Midbrain (tissue), 1 donor: ENCODE measurements at places on chromosomes 4 and X.

DNA sequence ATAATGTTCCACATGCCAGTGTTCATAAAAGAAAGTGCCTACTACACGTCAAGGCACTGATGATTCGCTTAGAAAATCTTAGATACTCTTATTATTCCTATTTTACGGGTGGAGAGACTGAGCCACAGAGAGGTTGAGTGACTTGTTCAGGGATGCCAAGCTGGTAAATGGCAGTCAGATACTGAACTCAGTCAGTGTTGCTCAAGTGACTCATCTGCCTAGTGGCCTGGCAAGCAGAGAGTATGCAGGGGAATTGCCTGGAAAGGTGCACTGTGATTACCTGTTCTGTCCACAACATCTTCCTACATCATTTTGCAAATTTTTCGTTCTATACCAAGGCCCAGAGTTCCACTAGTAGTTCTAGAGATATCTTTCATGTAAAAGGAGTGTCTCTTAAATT, 68.4 kb downstream of the RAPGEF2 start:
- no peak for DNase-seq

- no peak for DNase-seq
These were observed 537 bp upstream of the PRKX start for GRCh38 chrX:3713937-3714434.

DNA sequence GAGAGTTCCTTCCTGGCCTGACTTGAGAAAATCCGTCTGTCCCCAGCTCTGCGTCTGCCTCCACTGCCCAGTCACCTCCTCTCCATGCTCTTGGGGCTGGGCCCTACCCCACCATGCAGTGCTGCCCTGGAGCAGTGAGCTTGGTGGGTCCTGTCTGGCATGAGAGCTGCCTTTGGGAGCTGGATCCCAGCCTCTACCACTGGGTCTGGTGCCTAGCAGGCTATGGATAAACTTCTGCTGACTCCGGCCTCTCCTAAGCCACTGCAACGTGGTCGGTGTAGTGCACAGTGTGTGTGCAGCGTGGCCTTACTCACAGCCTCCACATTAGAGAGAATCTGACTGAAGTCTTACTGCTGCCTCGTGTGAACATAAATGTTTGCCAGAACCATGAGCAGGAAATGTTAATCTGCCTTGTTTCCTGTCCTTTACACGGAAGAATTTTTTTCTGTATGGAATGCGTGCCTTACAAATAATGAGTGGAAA, 47.6 kb downstream of the HTT start:
- DNase-seq = no peak

- no peak for DNase-seq
These were observed 58.9 kb downstream of the HOPX start for GRCh38 chr4:56622176-56622575.

- no peak for DNase-seq
These were observed 41.1 kb downstream of the ADGRA3 start for GRCh38 chr4:22474636-22475310.

DNA sequence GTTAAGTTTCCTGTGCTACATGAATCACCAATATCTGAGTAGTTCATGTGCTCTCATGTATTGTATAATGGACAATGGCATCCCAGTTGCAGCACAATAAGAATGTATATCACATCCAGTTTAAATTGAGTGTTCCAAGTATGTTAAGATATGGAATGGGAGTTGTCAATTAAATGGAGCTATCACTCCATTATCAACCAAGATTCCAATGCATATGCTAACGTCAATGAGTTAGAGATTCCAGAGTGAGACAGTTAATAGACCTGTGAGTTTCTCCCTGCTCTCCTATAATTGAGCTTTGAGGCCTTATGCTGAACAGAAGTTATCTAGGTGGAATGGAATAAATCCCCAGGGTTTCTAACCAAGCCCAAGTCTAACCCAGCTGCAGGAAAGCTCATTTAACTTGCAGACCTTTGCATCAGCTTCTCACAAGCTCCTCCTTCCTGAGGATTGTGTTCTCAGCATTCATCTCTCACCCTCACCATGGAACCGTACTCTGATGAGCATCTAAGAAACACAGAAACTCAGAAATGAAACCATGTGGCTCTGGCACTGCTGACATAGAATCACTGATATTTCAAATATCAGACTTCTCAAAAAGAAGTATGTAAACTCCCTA, 84.8 kb downstream of the TIGD2 start:
- DNase-seq = no peak

- no peak for DNase-seq
These were observed 2.9 kb downstream of the NDST4 start for GRCh38 chr4:115110191-115111181.

GRCh38 chr4:39308611-39309010, 57.6 kb downstream of the RFC1 start:
- no peak for DNase-seq

DNA sequence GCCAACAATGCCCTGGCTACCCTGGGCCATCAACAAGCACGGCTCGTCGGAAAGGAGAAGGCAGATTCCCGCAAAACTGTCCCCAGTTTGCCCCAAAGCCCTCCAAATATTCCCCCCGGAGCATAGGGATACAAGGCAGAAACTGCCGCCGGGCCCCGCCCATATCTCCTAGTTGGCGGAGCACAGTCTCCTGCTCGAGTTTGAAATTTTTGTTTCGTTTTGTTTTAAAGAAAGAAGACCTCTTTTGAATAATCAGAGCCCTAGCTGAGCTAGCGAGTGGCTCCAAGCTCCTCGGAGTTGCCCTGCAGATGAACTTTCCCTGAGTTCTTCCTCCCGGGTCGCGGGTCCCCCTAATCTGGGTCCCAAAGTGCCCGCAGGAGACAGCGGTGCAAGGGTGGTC, 138.1 kb upstream of the ZIC3 start:
- no peak for DNase-seq

- no peak for DNase-seq
These were observed 3.7 kb downstream of the QRFPR start for GRCh38 chr4:121377076-121377475.

DNA sequence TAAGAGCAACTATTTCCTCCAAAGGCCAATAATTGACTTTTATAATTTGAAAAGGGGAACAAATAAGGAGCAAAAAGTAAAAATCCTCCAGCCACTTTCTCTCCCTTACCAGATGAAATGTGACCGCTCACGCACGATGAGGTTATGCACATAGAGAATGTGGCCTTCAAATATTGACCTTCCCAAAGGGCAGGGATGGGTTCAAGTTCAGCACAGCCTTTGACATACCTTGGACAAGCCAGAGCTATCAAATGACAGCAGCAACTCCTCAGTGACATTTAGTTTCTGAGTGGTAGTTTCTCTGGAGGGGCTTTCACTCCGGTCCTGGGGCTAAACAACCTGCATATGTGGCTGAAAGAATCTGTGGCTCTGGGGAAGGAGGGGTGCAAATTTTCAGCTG, 50.7 kb downstream of the AMOT start:
- no peak for DNase-seq

GRCh38 chr4:138685316-138685715, 330.3 kb upstream of the NOCT start:
- DNase-seq = no peak

GRCh38 chrX:21176921-21177571, 197.2 kb upstream of the CNKSR2 start:
- no peak for DNase-seq

- DNase-seq = no peak
These were observed 40.8 kb downstream of the ZNF518B start for GRCh38 chr4:10416441-10416840.

DNA sequence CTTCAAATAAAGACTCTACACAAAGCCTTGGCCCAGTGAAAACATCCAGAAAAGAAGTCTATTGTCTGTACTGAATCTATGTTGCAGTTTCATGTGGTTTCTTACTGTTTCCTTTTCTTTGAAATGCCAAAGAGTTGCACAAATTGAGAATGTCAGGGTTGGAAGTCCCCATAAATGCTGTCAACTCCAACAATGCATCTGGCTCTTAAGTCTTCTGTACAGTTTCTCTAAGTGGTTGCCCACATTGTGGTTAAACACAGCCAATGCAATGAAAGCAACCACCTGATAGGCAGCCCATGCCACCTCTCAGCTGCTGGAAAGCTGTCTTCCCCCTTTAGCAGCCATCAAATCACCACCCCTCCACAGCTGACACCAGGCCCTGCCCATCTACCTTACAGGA, 67.2 kb upstream of the C1GALT1C1 start:
- DNase-seq = no peak

DNA sequence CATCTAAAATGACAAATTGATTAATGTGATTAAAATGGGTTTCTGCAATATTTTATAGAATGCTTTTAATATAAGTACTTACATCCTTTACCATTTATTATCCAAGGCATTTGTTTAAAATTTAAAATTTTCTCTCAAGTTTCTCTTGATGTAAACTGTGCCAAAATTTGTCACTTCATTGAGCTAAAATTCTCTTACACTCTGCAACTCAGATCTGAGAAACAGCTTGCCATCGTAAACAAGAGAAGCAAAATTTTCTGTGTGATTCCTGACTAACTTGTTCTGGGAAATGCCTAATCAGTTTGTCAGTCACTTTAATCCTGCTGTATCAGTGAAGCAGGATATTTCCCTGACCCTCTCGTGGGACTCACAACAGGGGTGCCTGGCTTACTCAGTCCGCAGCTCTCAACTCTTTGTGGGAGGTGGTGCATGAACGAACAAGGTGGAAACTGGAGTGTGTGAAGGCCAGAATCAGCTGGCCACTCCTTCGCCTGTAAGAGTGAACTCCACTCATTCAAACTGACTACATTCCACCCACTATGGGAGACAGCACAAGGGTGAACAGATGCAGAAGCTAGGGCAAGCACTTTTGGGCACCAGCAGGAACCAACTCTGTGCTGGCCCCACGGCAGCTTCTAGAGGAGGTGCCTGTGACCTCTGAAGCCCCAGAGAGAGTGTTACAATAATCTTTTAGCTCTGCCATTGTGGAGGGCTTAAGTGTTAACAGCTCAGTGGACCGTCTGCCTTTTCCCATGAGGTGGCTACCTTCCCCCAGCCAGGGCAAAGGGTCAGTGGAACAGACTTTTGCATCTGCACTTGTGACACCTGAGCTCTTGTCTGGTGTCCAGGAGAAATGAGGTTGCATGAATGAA, 349.4 kb downstream of the FAT4 start:
- DNase-seq = no peak

- no peak for DNase-seq
These were observed 221.6 kb upstream of the SPANXN4 start for GRCh38 chrX:142804085-142804484.

DNA sequence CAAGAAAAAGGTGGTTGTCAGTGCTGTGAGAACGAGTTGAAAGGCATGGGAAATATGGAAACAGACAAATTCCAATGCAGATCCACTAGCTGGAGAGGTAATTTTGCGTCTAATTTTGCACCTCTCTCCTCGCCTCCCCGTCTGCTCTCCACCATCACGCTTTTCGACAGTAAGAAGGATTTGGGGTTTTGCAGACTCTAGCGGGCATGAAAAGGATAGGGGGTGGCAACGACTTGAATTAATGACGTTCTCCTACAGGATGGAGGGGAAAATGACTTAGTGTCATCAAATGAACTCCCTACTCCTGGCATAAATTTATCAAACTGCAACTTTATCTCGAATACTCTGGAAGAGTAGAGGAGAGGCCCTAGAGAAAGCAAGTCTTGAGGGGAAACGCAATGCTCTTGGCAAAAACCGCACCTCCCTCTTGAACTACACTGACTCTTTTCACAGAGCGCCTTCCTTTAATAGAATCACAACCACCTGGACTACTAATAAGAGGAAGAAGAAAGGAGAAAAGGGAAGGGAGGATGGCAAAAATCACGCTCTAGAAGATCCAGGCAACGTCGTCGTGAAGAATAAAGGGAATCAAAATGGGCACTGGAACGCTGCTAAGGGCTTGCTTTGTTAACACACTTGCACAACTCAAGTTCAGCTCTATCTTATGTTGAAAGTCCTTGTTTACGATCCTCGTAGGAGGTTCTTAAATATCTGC, 871 bp upstream of the SLITRK2 start:
- peak; percentile 59 for DNase-seq

- no peak for DNase-seq
These were observed 73.7 kb downstream of the ABLIM2 start for GRCh38 chr4:8084712-8085490.

DNA sequence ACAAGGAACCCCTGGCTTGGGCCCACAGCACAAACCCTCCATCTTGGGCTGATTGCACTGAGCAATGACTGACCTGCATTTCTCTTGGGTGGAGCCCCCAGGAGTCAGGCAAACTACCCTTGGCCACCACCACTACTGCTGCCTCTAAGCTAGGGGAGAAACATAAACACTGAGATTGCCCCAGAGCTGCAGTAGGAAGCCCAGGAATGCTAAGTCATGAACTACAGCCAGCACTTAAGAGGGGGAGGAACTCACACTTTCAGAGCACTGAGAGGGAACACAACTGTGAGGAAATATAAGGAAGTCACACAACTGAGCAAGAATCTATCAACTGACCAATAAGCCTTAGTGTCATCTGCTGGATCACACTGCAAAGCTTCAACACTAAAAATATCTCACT, 111.6 kb upstream of the PPP3CA start:
- DNase-seq = no peak

DNA sequence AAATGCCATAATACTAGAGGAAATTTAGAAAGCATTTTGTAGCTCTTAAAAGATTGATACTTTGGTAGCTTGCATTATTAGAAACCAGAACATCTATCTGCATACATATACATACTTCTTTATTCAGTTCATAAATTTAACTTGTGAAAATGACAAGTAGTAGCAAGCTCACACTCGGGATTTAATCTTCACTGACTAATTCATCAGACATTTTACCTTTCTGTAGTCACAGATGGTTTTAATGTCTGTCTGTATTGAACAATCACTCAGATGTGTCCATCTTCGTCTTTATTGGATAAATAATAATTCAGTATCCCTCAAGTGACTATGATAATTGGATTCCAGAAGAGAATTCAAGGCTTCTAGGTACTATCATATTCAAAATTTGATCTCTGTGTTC, 232.3 kb downstream of the TENM3 start:
- DNase-seq = no peak

GRCh38 chr4:20543131-20543530, 157.1 kb upstream of the PACRGL start:
- no peak for DNase-seq

DNA sequence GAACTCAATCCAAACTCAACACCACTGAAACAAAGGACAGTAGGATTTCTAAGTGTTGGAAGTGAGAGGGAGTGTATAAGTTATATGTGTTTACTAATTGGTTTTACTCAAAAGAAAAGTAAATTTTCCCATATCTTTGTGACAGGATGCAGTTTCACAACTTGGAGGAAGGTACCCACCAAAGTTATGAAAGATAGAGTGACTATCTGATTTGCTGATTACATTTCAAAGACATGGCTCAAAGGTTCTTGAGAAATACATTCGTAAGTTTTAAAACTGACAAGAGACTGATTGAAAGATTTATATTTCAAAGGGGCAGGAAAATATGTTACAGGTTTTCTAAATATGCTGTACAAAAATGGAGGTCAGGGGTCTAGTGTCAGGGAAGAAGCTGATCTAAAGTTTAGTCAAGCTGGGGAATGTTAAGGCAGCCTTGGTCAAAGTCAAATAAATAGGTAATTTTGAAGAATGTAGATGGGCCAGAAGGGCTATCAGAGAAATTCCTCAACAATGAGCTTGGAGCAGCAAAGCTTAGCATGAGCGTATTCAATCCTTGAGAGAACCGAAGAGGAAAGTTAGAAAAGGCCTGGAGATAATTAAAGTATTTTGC, 9.7 kb upstream of the COMMD8 start:
- no peak for DNase-seq
